Muscle of back (tissue), 13 donors: ENCODE measurements at places on chromosomes 5 and 9.

DNA sequence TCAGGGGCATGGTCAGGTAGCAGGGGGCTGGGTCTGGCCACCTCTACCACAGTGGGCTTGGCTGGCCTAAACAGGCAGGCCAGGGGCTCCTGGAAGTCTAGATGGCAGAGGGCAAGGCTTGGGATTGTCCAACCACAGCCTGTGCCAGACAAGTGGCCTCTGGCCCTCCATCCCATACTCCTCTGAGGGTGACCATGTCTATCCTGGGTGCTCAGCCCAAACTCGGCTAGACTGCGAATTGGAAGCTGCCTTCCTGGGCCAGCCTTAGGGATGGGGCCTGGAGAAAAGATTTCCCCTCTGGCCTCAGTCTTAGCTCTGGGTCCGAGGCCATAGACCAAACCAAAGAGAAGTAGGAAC lies 110.5 kb downstream of the PHF2 start:
- no peak for DNase-seq

- no peak for DNase-seq
Measured at GRCh38 chr9:134379831-134380365, 53.6 kb downstream of the RXRA start.

DNA sequence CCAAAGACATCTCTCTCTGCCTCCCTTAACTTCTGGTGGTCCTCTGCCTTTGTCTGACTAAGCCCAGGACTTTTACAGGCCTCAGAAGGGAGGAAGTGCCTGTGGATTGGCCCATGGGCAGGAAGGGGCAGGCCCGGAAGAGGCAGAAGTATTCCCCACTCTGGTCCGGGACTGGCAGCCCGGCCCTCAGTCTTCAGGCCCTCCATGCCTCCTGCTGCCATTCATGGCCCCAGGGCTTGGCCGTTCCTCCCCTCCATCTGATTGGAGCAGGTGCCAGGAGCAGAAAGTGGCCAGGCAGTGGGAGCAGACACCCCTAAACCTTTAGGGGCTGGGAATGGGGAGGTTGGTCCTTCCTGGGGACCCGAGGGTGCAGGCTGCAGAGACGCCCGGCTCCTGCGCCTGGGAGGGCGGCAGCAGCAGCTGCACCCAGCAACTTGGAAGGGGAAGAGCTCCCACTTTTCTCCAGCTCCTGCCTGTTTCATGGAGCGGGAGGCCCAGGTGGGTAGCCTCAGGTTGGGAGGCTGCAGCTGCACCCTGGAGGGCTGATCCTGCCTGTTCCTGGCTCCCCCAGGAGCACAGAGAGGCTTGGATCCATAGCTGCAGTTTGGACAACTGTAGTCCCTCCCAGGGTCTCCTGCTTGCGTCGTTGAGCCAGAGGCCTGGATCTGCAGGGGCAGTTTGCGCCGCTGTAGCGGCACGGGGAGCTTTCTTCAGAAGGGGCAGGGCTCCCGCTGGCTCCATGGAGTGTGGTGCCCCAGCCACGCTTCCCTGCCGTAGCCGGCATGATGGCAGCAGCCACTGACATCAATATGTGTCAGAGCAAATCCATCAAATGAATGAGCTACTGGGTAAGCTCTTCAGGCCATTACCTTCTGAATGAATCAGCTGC lies 661.5 kb upstream of the NUDT12 start:
- no peak for DNase-seq

DNA sequence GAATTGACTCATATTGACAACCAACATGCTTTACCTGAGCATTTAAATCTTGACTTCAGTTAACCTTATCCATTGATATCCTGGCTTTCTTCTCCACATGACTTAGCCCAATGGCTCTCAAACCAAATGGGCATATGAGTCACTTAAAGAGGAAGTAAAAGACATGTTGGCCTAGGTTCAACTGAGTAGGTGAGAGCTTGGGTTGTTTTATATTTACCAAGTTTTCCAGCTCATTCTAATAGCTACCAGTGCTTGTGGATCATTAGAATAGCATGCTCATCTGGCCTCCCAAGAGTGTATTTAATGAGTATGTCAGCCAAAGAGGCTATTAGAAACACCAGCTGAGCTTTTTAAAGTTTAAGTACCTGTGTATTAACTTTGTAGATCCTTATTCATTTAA lies 1049.0 kb downstream of the PTPRD start:
- no peak for DNase-seq

DNA sequence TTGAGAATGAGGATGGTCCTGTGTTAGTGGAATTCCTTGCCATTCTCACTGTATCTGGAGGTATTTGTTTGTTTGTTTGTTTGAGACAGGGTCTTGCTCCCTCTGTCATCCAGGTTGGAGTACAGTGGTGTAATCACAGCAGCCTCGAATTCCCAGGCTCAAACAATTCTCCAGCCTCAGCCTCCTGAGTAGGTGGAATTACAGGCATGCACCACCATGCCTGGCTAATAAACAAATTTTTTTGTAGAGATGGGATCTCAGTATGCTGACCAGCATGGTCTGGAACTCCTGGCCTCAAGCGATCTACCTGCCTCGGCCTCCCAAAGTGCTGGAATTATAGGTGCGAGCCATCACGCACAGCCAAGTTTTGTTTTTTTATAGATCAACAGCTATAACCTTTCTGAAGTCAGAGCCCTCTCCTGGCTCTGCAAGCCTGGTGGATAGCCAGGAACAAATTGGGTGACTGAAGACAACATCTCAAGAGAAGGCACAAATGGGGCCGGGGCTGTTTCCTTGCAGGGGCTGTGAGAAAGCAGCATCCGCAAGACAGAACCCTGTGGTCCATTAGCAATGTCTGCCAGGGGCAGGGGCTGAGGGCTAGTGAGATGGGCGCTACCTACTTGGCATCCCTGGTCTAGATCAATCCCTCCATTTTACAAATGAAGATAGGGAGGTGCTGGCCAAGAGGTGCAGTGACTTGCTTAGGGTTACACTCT lies 18.8 kb downstream of the SH3PXD2B start:
- no peak for DNase-seq

DNA sequence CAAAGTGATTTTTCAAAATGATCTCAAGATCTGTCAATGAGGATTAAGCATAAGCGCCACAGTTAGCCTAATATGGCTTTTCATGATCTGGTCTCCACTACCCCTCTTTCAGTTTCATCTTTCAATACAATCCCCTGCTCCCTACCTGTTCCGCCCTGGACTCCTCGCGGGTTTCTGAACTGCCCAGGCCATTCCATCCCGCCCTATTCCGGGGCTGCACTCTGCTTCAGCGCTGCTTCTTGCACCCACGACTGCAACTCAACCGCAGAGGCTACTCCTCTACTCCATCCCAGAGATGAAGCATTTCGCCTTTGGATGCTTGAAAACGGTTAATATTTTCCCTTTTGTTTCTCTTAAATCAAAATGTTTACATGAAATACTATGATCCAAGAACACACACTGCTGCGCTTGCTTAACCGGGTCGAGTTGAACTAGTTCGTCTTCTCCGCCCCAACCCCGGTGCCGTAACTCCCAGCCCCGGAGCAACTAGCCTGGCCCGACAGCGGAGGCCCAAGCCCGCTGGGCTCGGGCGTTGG lies 716 bp upstream of the OTULIN start:
- DNase-seq, result no peak

DNA sequence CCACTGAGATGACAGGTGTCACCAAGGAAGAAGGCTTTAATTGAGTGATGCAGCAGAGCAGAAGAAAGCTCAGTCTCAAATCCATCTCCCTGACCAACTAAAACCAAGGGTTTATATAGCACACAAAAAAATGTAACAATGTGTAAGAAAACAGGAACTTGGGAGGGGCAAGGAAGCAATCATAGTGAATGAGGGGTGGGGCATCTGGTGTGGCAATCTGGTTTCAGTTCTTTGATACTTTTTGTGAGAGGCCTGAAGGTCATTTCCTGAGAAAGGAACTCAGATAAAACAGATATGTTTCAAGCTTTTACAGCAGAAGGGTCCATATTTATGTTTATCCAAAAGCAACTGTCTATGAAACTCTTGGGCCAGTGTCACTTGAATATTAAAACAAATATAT lies 19.7 kb downstream of the CD180 start:
- DNase-seq, result no peak

- no peak for DNase-seq
Measured at GRCh38 chr5:171542525-171543140, 123.2 kb downstream of the FGF18 start.
